Mesenteric fat pad (tissue), 1 donor: ENCODE measurements at places on chromosomes 1 and 21. TPM values are rescaled to one million over a fixed set of nuclear protein-coding genes. Genes with fewer than 3 reads are reported as not detected.

ADAMTS5 gene
- 60.0 TPM for total RNA-seq

- DNase-seq = no peak
Observed at GRCh38 chr1:9720785-9721605, 69.5 kb downstream of the PIK3CD start.

GRCh38 chr1:20483833-20484518 lies 2.0 kb downstream of the CAMK2N1 start:
- no peak for DNase-seq

GNAT2 gene
- total RNA-seq = not detected

TMEM51 gene
- 4.3 TPM for total RNA-seq

SH2D1B gene
- 0.61 TPM for total RNA-seq

GRCh38 chr1:30303387-30303786 lies 420.0 kb downstream of the MATN1 start:
- peak; percentile 49 for DNase-seq

C4BPA gene
- total RNA-seq = not detected

DNA sequence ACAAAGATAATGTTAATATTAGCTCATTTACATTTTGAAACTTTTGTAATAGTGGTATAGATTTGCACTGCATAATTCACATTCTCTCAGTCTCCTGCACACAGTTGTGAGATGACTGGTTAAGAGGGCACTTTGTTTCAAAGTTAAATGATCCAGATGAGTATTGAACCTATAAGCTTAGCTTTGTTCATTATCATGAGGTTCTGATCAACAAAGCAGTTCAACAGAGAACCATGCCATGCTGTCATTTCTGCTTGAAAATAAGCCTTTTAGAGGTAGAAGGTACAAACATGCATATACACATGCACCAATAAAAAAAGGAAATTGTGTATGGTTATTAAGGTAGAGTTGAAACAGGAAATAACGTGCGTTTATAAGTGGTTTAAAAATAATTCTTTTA lies 4.8 kb downstream of the RAP1A start:
- DNase-seq = no peak
